NCI-H524 treated with DMSO at 0.1 percent for 48 hours (cell line): ENCODE measurements at places on chromosomes 13 and 19.

DNA sequence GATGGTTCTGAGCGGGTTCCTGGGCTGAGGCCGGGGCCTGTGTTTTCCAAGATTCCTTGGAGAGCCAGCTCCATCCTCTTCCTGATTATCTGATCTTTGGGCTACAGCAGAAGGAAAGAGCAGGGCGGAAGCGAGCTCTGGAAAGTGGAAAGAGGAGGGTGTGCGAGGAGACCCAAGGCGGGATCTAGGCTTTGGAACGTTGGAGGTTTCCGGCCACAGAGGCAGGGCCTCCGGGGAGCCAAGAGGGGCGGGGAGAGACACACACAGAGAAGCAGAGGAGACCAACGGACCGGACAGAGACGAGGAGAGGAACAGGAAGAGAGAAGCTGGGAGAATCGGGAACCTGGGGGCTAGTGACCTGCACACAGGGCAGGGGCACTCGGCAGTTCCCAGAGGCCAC lies at the start of gene CLEC11A:
Gene CLEC11A (plus strand): TSS at position 296 of the 400 bp plus-strand sequence. CDS start 162 bp downstream, outside the sequence.
- no peak for DNase-seq

- no peak for DNase-seq
Observed at GRCh38 chr13:70107498-70108281, at the start of gene ATXN8OS. ATXN8OS (plus strand) TSS chr13:70107826.

GRCh38 chr19:31141301-31141700 lies 207.9 kb downstream of the TSHZ3 start:
- no peak for DNase-seq

- no peak for DNase-seq
Observed at GRCh38 chr19:7982103-7982502, 23.3 kb downstream of the ELAVL1 start.

- DNase-seq: peak; percentile 76
Observed at GRCh38 chr13:97371486-97372109, 62.4 kb upstream of the RAP2A start.

GRCh38 chr13:113915012-113915763 lies 51.3 kb upstream of the GAS6 start:
- DNase-seq: no peak

- DNase-seq: no peak
Observed at GRCh38 chr13:42398533-42398932, 126.6 kb downstream of the AKAP11 start.

GRCh38 chr13:32443111-32443510 lies 15.2 kb upstream of the N4BP2L1 start:
- DNase-seq: no peak

GRCh38 chr13:37966266-37966665 lies 96.7 kb upstream of the TRPC4 start:
- no peak for DNase-seq

- DNase-seq: no peak
Observed at GRCh38 chr13:106569233-106570095, 1.5 kb upstream of the ARGLU1 start.

- DNase-seq: no peak
Observed at GRCh38 chr13:77415253-77416071, 88.6 kb upstream of the MYCBP2 start.

DNA sequence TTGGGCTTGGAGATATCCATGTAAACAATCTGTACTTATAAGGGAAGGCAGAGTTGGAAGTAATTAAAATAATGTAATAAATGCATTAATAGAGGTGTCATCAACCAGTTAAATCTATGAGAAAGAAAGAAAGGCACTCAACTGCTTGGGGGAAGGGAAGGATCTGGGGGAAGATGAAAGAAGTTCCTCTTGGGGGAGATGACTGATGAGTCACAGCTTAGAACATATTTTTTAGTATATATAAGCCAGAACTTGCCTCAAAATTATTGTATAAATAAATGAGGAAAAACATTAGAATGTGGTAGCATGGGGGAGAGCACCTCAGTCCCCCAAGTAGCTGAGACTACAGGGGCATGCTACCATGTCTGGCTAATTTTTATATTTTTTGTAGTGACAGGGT lies 205.8 kb downstream of the GGACT start:
- no peak for DNase-seq

DNA sequence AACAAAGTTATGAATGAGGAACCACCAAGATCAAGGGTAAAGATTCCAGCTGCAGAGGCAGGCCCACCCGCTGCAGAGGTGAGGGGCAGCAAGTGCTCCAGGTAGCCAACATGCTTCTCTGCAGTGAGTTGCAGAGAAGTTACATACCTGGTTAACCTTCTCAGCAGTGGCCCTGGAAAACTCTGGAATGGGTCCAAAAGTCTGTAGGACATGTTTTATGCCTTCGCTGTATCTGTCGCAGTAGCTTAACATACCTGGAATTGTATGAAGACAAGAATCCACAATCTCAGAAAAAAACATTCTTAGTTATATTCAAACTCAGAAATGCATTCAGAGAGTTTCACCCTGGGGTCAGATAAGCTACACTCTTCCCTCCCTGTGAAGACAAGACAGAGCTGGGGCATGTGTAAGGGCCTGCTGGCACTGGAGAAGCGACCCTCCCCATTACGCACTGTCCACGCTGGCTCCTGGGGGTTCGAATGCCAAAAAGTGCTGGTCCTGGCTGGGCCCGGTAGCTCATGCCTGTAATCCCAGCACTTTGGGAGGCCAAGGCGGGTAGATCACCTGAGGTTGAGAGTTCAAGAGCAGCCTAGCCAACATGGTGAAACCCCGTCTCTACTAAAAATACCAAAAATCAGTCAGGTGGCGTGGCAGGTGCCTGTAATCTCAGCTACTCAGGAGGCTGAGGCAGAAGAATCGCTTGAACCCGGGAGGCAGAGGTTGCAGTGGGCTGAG lies 121.0 kb downstream of the CRYL1 start:
- DNase-seq: no peak
